Vagina (tissue), 2 donors: ENCODE measurements at places on chromosomes 4 and X.

DNA sequence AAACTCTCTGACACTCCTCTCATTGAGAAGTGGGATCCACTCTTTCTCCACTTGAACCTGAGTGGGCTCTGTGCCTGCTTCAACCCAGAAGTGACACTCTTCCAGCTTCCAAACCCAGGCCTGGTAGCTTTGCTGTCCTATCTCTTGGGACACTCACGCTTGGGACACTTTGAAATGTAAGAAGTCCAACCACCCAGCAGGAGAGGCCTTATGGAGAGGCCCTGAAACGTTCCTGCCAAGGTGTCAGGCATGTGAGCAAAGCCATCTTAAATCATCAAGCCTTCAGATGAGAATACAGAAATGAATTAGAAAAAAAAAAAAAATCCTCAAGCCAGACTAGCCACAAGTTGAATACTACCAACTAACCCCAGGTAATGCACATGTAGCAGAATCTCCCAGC lies 30.2 kb downstream of the RBM47 start:
- DNase-seq: no peak

DNA sequence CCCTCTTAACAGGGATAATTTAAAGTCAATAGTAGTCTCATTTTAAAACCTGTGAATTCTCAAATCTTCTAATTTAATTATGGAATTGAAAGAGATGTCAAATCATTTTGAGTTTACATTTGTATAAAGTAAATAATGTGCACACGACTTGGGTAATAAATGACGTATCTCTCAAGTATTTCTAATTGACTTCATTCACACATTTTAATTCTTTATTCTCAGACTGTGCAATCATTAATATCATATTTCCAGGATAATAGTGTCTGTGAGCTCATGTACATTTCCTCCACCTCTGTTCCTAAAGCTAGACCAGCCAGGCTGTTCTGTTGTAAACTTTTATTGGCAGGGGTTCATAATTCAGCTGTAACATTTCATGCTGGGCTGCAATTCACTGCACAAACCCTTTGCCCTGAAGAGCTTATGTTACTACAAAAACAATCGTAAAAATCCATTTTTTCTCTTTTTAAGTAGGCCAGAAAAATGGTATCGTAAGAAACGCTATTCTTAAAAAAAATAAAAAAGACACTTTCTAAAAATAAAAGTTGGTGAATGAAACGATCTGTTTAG lies 1103.1 kb upstream of the TENM3 start:
- DNase-seq: no peak

DNA sequence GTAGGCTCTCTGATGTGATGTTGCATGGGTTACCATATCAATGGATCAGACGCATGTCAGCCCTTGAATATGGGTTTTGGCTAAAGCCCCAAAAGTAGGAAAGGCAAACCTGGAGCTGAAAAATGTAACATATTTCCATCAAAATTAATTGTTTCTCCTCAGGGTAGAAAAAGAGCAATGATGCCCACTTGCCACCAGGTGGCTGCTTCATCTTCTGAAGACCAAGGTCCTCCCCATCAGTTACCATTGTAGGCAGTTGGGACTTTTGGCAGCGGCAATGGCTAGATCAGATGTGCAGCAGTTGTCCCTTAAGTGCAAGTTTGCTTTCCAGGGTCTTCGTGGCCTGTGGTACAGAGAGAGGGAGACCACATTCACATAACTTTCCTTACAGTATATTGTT lies 118.2 kb downstream of the NAF1 start:
- no peak for DNase-seq

DNA sequence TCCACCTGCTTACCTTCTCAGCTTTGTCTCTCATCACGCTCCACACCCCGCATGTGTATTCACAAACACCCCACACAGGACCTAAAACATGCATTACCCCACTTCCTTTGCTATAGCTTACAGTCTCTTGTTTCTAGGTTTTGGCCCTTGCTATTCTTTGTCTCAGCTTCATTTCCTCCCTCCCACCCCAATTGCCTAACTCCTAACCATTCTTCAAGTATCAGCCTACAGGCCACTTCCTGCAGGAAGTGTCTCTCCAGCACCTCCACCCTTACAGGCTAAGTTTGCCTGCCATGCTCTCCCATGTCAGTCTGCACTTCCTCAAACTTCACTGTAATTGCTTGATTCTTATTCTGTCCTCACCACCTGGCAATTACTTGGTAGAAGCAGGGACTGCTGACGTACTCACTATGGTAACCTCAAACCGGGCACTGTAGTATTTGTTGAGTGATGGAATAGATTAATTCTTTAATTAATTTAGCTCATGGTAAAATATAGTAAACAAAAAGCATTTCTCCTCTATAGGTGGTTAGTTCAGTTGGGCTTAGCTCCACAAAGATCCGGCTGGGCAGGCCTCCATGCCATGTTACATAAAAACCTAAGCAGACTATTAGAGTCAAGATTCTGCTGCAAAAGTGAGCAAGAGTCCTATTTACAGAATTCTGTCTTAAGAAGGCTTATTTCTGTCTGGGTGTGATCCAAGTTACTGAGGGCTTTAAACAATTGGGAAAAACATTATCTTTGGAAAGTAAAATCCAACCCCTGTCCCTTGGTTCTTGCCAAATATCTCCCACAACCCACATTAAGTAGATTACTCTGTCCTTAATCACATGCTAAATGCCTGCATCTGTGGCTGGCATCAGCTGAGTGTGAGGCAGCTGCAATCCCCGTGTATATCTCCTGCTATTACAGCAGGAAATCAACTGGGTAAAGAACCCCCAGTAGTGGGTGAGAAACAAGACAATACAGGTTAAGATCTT lies 124.7 kb upstream of the CPEB2 start:
- DNase-seq: no peak

- no peak for DNase-seq
These were observed 531 bp downstream of the DGKQ start for GRCh38 chr4:972651-973424.

DNA sequence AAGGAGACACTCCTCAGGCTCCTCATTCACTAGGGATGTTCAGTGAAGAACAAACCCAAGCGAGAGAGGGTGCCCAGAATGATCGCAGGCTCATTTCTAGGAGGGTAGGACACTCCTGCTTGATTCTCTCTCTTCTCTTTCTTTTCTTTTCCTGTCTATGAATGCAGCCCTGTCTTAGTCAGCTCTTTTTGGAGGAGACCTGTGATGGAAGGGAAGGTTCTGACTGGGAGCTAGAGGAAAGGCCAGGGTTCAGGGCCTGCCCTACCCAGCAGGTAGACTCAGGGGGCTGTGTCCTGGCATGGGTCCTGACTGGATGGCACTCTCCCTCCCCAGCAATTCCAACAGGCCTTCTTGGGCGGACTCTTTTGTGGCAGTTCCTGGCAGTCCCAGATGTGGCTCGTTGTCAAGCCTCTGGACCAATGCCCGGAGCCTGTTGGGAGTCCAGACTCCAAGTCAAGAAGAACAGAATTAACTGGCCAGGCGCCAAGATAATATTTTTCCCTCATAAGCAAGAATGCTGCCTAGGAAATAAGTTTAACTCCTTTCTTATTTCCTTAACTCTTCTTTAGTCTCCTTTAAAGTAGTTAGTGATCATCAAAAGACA lies 139.4 kb upstream of the SCML1 start:
- no peak for DNase-seq

GRCh38 chr4:59180161-59180560 lies 2020.0 kb upstream of the ADGRL3 start:
- DNase-seq: no peak

GRCh38 chr4:26955241-26955640 lies 94.6 kb downstream of the STIM2 start:
- no peak for DNase-seq

- no peak for DNase-seq
These were observed 2.0 kb upstream of the FATE1 start for GRCh38 chrX:151713849-151714248.

GRCh38 chrX:145843146-145843904 lies 25.7 kb downstream of the SLITRK2 start:
- DNase-seq: no peak

- no peak for DNase-seq
These were observed 2595.3 kb downstream of the ARAP2 start for GRCh38 chr4:33649015-33649414.

- DNase-seq: no peak
These were observed 126.5 kb downstream of the CBR4 start for GRCh38 chr4:168883513-168883912.

- DNase-seq: no peak
These were observed 554.9 kb downstream of the PPP4R3C start for GRCh38 chrX:26908218-26908617.

DNA sequence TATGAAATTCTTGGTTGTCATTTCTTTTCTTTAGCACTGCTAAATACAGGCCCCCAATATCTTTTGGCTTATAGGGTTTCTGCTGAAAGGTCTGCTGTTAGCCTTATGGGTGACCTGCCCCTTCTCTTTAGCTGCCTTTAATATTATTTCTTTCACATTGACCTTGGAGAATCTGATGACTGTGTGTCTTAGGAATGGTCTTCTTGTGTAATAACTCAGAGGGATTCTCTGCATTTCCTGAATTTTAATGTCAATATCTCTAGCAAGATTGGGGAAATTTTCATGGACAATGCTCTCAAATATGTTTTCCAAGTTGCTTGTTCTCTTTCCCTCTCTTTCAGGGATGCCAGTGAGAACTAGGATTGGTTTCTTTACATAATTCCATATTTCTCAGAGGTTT lies 292.4 kb downstream of the SLC7A11 start:
- no peak for DNase-seq

DNA sequence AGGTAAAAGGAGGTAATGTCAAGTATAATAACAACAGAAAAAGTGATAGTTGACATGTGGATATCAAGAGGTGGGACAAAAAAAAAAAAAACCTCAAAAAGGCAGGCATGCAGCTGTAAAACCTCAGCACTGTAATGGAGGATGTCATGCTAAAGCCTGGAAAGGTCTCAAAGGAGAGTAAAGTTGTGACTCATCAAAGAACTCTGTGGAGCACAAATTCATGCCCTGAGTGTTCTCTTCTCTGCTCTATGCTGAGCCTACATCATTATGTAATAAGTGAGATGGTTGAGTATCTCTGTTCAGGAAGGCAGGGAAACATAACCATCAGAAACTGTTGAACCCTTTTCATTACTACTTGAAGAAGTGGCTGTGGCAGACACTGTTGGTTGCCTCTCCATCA lies 597.8 kb downstream of the BCOR start:
- no peak for DNase-seq

DNA sequence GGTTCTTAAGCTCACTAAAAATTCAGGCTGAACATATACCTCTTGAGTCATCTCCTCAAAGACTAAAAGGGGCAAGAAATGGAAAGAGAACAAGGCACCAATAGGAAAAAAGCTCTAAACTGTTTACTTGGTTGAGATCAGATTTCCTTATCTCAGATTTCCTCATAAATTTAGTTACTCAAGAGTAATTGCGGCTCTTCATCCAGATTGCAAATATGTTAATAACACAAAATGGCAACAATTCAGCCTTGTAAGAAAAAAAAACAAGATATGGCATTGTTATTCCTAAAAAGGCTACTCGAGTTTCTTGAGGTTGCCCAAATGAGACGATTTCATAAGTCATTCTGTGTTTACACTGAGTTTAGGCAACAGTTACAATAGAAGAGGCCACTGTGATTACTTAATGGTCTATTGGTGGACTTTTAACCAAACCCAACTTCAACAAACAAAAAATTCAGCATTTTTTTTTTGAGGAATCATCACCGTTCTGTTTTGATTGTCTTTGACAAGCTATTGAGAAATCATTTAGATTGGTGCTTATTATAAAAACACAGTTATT lies 97.9 kb upstream of the PDHA1 start:
- DNase-seq: no peak

GRCh38 chrX:54087661-54088060 lies 43.4 kb upstream of the PHF8 start:
- no peak for DNase-seq

DNA sequence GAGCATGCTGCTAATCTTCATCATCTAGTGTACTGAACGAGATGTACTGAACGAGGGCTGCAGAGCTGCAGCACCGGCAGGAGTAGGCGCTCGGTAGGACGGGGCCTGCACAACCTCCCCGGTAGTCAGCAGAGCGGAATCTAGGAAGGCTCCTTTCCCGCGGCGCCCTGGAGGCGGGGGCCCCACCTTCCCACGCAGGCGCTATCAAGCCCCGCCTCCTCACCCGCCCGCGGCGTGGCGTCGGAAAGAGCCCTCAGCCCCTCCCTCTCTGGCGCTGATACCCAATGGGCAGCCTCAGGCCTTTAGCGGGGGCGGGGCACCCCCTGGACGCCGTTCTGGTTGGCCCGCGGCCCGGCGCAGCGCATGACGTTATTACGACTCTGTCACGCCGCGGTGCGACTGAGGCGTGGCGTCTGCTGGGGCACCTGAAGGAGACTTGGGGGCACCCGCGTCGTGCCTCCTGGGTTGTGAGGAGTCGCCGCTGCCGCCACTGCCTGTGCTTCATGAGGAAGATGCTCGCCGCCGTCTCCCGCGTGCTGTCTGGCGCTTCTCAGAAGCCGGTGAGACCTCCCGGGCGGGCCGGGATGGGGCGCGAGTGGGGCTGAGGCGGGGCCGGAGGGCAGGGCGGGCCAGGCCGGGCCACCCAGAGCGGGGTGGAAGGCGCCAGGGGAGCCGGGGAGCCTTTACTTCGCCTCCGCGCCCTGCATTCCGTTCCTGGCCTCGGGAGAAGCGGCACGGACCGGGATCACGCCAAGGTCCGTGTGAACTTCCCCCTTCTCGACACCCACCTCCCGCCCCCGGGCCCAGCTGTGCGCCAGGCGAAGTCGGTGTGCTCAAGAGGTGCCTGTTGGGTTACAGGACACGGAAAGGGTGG lies at the start of gene PDHA1:
TSS of gene PDHA1 (plus strand) at position 393 of the 874 bp plus-strand sequence. CDS start at position 504, 111 bp downstream.
- no peak for DNase-seq

DNA sequence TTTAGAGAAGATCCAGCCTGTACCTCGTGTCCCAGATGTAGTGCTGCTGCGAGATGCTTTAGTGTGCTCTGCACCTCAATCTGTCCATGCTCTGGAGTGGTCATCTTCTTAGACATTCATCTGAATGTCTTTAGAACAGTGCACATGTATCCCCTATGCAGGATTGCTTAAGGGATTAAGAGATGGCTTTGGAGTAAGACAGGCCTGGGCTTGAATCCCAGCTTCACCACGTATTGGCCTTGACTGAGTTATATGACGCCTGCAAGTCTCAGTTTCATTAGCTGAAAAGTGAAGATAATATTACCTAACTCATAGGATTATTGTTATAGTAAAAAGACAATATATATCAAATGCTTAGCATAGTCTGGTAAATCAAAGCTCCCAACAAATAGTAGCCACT lies 98.3 kb downstream of the NFKB1 start:
- DNase-seq: no peak

GRCh38 chr4:7818399-7818911 lies 121.2 kb downstream of the AFAP1 start:
- DNase-seq: no peak

- DNase-seq: no peak
These were observed 37.7 kb upstream of the C4orf17 start for GRCh38 chr4:99473131-99473530.

DNA sequence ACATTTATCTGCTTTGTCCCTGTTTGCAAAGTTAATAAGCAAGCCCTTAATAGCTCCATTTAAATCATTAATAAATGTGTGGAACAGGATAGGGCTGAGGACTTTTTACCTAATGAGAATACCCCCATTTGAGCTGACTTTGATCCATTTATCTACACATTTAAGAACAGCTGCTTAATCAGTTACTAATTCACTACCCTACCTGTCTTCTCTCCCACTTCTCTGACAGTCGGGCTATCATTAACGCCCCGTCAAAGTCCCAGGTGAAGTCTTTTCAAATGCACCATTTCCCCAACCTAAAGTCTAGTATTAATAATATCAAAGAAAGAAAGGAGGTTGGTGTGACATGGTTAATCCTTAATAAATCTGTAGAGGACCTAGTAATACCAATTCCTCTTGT lies 57.2 kb upstream of the NAP1L5 start:
- DNase-seq: no peak
